ENCODE measurements at places on chromosomes 16 and 17. TPM values are rescaled to one million over a fixed set of nuclear protein-coding genes. Genes with fewer than 3 reads are reported as not detected.

DNA sequence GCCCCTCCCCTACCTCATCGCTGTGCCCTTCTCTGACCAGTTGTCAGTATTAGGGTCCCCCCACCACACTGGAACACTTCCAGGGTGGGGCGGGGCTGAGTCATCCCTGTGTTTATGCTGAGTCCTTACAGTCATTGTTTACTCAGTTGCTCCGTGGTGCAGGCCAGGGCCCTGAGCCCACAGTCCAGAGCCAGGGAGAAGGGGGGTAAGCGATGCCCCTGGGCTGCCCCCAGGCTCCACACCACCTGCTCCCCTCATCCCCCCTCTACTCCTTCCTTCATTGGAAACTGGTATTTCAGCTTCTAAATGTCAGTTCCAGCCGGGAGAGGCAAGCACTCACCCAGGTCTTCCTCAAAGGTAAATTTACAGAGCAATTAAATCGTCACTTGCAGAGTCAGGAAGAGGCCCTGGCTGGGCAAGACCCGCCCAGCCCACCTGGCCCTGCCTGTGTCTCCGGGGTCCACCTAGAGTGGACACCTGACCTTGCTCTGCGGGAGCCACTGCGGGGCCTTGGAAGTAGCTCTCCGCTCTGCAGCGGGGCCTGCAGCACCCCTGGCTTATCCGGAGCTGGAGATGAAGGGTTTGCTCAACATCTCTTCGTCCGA is 4.8 kb downstream of the ATP2A3 start:
- H3K27me3 ChIP-seq = no peaks in the 10 kb centered on the region
- H3K4me3 ChIP-seq = peak overlapping the region; percentile 28
- no peaks in the 10 kb centered on the region for H3K36me3 ChIP-seq
- H3K4me1 ChIP-seq = peaks cover 53% of the 10 kb centered on the region
- peak overlapping the region; percentile 88 for H3K27ac ChIP-seq

DNA sequence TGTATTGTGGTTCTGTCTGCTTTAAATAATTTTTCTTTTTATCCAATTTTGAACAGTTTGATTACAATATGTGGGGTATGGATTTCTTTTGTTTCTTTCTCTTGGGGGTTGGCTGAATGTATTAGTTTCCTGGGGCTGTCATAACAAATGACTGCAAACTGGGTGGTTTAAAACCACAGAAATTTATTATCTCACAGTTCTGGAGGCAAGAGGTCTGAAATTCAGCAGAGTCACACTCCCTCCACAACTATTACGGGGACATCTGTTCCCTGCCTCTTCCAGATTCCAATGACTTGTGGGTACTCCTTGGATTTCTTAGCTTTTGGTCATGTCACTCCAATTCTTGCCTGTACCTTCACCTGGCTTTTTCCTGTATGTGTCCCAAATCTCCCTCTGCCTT is 23.7 kb downstream of the COX11 start:
- peaks cover 3% of the 10 kb centered on the region for H3K36me3 ChIP-seq
- H3K27me3 ChIP-seq = peaks cover 14% of the 10 kb centered on the region
- no peak overlapping the region for H3K4me3 ChIP-seq
- no peaks in the 10 kb centered on the region for H3K4me1 ChIP-seq

GRCh38 chr16:1920727-1921171 is 2.5 kb upstream of the HS3ST6 start:
- H3K27ac ChIP-seq = no peak overlapping the region
- peaks cover 63% of the 10 kb centered on the region for H3K27me3 ChIP-seq
- no peak overlapping the region for H3K4me3 ChIP-seq
- H3K36me3 ChIP-seq = peaks cover 7% of the 10 kb centered on the region

GRCh38 chr16:68893710-68894705 is 50.7 kb downstream of the TANGO6 start:
- H3K36me3 ChIP-seq = peaks cover 3% of the 10 kb centered on the region
- DNase-seq = no peak
- H3K4me1 ChIP-seq = peaks cover 11% of the 10 kb centered on the region
- no peak overlapping the region for H3K4me3 ChIP-seq
- no peaks in the 10 kb centered on the region for H3K27me3 ChIP-seq
- no peak overlapping the region for H3K27ac ChIP-seq

The ZNF319 gene
- total RNA-seq = 12.5 TPM

DNA sequence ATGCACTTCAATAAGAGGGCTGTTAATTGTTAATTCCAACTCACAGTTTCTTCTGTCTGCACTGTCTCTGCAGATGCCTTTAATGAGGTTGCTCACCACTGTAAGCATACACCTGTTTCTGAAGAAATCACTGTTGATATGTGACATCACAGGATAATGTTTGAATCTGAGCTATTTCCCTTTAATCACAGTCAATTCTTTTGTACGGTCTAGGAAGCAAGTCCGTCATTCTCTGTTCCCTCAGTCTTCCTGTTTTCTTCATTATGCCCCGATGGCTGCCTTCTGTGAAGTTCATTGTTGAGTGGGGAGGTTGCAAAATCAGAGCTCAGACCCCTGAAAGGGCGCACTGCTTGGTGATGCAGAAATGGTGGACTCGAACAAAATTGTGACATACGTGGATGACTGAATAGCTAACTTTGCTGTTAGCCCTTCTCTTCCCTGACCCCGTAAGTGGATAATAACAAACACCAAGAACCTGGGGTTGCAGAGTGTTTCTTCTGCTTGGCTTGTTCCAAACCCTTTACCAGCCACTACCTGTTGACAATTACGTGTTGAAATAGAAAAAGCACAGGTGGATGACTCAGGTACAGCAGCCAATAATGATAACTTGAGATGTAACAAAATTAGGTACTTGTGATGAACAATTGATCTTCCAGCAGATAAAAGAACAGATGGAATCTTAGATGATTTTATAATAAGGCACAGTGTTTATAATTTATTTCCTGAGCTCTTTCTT is 71.9 kb upstream of the AXIN2 start:
- peaks cover 3% of the 10 kb centered on the region for H3K36me3 ChIP-seq
- peaks cover 5% of the 10 kb centered on the region for H3K4me1 ChIP-seq
- DNase-seq = no peak
- H3K27me3 ChIP-seq = peaks cover 12% of the 10 kb centered on the region
- no peak overlapping the region for H3K27ac ChIP-seq
- H3K4me3 ChIP-seq = no peak overlapping the region

The NPIPB12 gene
- 124 TPM for total RNA-seq

The CHST5 gene
- total RNA-seq = 0.16 TPM
